ENCODE measurements at places on chromosomes 11 and 22.
A peak's percentile ranks its signal among the peaks of the same experiment; 100 is the strongest.

- no peak for DNase-seq
Measured at GRCh38 chr11:10298342-10298741, 4.3 kb upstream of the SBF2 start.

- no peak for DNase-seq
Measured at GRCh38 chr11:11444804-11445131, 91.7 kb upstream of the CSNK2A3 start.

DNA sequence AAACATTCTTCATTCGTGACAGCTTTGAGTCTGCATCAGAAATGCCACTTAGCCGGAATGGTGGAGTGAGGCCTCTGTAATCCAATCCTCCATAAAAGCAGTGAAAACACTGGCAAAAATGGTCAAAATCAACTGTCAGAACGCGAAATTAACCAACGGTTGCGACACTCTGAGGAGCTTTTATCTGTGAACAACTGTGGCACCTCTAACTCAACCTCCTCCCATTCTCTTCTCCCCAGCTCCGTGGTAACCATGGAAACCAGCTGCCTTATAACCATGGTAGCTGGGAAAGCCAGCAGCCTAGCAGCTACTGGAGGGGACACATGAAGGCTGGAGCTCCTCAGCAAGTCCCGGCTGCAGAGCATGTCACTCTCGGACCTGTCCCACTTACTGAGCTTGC, 20.3 kb downstream of the AP2A2 start:
- DNase-seq = no peak

DNA sequence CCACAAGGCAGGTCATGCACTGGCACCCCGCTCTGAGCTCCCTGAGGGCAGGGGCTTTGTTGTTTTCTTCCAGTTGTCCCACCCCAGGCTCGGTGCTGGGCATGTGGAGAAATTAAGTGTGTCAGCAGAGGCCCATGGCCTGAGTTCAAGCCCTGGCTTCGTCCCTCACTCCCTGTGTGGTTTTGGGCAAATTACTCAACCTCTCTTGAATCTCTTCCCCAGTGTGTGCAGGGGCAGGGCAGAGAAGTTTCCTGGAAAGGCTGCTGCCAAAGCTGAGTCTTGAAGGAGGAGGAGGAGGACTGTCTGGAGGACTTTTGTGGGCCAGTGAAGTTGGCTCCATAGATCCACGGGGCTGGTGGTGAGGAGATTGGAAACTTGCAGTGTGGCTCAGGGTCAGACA, 138.1 kb upstream of the E2F8 start:
- DNase-seq = no peak

DNA sequence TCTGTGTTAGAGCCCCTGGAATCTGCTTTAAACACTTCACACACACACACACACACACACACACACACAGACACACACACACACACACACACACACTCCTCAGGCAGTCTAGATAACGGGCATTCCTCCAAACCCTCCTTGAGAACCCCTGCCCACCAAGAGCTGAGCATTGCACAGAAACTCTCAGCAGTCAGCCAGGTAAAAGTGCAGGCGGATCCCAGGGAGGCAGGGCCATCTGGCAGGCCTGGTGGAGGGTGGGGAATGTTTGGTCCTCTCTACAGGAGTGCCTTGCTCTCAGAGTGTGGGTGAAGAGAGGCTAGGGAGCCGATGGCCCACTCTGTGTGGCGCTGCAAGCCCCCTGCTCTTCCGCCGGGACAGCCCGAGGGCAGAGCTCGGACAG, 190.2 kb downstream of the BUD13 start:
- no peak for DNase-seq

- no peak for DNase-seq
Measured at GRCh38 chr22:38073150-38074130, 10.5 kb downstream of the SLC16A8 start.

- no peak for DNase-seq
Measured at GRCh38 chr11:86524620-86525352, 147.6 kb downstream of the ME3 start.

DNA sequence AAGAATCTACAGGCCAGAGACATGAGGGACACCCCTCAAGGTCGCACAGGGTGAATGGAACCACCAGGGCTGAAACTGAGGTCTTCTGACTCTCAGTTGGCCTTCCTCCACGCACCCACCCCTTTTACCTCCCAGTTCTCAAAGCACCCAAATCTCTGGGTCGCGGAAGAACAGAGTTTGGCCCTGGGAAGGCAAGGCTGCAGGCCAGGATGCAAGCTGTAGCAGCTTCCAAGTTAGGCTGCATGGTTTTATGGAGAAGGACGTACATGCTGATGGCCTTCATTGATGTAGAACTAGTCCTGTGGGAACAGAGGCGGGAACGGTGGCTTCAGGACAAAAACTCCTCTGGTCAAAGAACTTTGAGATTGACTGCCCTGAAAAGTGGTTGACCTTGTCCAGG, 143.5 kb upstream of the B3GAT1 start:
- no peak for DNase-seq

- DNase-seq = peak; percentile 58
Measured at GRCh38 chr11:64246871-64247728, at the start of gene PPP1R14B. PPP1R14B (minus strand) TSS chr11:64246943; CDS start chr11:64246673, 270 bp downstream.

GRCh38 chr22:25142102-25142501, 57.6 kb upstream of the CRYBB3 start:
- no peak for DNase-seq

- DNase-seq = no peak
Measured at GRCh38 chr11:30582726-30583125, 3.4 kb downstream of the MPPED2 start.

- DNase-seq = no peak
Measured at GRCh38 chr11:95495706-95496105, 264.7 kb upstream of the SESN3 start.

GRCh38 chr22:30803679-30804078, 109.0 kb downstream of the OSBP2 start:
- DNase-seq = no peak

DNA sequence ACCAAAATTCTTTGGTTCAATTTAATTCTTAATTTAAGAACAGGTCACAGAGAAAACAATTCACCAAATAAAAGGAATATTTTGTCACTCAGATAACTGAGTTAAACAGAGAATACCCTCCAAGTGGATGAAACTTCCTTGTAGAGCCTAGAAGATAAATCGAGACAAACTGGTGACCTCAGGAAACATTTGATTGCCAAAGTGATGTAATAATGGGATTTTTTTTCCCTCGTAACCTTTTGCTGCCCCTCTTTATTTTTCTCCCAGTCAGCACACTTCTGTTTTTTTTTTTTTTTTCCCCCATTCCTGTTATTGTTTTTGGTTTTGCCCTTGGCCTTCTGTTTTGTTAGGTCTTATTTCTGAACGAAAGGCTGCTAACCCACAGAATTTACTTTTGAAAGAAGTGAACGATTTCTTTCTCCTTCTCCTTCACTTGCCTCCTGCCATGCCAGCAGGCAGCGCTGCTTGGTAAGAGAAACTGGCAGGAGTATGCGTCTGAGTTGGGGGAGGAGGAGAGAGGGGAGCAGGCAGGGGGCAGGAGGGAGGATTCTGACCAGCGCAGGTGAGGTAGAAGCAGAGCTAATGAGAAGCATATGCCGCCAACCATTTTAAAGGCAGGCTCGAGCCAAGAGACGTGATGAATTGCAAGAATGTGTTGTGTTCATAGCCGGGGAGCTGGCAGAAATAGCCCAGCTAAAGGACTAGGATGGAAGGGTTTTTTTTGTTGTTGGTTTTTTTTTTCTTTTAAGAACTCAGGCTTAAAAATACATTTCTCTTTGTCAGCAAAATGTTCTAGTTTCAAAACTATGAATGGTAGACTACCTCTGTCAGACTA, 121.9 kb upstream of the MTMR2 start:
- DNase-seq = peak; percentile 19

DNA sequence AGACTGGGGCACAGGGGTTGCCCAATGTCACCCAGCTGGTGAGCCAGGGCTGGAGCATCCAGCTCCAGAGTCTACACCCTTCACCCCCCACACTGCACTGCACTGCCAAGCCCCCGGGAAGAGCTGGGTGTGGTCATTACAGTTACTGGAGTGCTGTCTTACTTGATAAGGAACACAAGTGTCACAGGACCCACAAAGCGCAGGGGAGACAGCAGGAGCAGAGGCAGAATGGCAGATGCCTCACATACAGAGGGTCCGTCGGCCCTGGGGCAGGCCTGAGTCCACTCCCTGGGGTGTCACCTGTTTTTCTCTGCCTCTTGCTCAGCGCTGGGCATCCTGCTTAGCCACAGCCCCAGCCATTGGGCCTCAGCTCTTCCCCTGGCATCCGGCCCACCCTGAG, 7.7 kb downstream of the IL2RB start:
- no peak for DNase-seq

- DNase-seq = no peak
Measured at GRCh38 chr11:70371241-70371640, 27.1 kb upstream of the CTTN start.

- no peak for DNase-seq
Measured at GRCh38 chr22:44731357-44731970, 20.9 kb upstream of the ARHGAP8 start.

DNA sequence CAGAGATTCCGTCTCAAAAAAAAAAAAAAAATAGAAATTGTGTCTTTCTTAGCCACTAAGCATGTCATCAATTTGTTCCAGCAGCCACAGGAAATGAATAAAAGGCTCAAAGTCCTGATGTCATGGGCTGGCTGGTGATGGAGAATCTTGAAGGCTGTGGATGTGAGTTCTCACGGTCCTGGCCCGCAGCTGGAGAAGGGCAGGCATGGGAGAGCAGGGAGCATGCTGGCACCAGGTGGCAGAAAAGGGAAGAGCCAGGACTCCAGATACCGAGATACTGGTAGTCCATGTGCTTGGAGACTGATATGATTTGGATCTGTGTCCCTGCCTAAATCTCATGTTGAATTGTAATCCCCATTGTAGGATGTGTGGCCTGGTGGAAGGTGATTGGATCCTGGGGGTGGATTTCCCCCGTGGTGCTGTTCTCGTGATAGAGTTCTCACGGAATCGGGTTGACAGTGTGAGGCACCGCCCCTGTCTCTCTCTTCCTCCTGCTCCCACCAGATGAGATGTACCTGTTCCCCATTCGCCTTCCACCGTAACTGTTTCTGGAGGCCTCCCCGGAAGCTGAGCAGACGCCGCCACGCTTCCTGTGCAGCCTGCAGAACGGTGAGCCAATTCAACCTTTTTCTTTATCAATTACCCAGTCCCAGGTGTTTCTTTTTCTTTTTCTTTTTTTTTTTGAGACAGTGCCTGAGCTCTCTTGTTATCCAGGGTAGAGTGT, 18.1 kb downstream of the MRGPRD start:
- DNase-seq = no peak

DNA sequence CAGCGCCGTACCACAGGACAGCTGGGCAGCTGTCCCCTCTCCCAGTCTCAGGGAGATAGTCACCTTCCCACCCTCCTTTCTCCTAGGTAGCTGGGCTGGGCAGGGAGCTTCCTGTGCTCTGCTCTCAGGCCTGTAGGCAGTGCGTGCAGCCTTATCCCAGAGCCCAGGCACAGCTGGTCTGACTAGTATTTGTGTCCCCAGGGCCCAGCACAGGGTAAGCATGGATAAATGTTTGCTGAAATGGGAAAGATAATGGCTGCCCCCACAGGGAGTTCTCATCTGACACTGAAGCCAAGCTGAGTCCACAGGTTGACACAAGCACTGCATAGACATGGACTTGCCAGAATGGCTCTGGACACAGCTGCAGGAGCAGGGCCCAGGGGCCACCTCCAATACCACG, 9.8 kb downstream of the SLC15A3 start:
- DNase-seq = no peak

DNA sequence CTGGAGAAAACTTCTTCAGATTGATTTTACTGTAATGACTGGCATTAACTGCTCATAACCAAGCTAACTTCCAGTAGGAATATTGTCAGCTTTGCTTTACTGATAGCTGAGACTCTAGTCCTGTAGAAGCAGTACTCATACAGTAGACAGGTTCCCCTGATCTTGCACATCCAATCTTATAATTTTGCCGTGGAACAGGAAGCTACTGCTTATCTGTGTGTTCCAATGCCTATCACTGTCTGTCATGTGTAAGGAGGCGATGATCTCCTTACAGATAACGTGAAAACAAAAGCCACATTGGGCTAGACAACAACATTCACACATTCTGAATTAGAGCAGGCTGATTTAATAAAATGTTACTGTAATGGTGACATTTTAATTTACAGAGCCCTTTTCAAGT, 13.2 kb downstream of the HSD17B12 start:
- no peak for DNase-seq

DNA sequence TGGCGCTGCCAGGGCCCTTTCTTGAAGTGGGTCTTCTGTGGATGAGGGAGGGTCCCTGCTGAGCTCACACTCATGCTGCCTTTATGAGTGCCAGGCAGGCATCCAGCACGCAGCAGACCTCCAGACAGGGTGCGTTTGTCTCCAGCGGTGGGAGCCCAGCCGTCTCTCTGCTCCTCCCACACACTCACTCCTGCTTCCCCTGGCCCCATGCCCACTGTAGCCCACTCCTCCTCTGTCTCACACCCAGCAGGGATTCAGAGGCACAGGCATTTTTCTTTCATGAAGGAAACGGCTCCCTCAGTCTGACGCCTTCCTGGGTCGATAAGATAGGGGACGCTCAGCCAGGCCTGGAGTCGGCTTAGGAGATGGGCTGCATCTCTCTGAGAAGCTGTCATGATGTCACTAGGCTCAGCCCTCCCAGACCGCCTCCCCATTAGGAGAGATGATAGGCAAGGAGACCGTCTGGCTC, 183.9 kb upstream of the NCAM1 start:
- no peak for DNase-seq

GRCh38 chr11:44445500-44446365, 119.7 kb upstream of the CD82 start:
- DNase-seq = no peak

GRCh38 chr11:134152696-134153095, 71.1 kb downstream of the NCAPD3 start:
- DNase-seq = no peak

- no peak for DNase-seq
Measured at GRCh38 chr11:121486054-121486453, 33.3 kb upstream of the SORL1-AS1 start.

DNA sequence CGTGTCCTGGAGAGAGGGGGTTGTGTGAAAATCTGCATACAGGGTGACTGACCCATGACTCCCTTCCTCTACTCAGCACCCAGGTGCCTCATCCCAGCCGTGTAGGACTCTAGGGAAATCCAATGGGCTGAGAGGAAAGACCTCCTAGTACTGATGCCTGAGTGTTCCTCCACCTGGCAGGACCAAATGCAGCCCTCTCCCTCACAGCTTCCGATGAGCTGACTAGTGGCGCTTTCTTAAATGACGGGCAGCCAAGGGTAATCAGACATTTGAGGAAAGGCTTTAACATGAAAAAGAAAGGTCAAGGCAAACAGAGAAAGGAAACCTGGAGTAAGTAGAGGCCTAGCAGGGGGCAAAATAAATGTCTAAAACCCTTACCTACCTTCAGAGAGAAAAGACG, 5.0 kb upstream of the KCNJ1 start:
- DNase-seq = no peak
